ENCODE measurements at places on chromosomes 2 and 18.
A peak's percentile ranks its signal among the peaks of the same experiment; 100 is the strongest.

- DNase-seq: no peak
Observed at GRCh38 chr2:69575926-69576325, 67.6 kb downstream of the AAK1 start.

- no peak for DNase-seq
Observed at GRCh38 chr18:40079786-40080185, 1875.2 kb upstream of the PIK3C3 start.

- DNase-seq: no peak
Observed at GRCh38 chr2:43265001-43265400, 38.6 kb upstream of the ZFP36L2 start.

DNA sequence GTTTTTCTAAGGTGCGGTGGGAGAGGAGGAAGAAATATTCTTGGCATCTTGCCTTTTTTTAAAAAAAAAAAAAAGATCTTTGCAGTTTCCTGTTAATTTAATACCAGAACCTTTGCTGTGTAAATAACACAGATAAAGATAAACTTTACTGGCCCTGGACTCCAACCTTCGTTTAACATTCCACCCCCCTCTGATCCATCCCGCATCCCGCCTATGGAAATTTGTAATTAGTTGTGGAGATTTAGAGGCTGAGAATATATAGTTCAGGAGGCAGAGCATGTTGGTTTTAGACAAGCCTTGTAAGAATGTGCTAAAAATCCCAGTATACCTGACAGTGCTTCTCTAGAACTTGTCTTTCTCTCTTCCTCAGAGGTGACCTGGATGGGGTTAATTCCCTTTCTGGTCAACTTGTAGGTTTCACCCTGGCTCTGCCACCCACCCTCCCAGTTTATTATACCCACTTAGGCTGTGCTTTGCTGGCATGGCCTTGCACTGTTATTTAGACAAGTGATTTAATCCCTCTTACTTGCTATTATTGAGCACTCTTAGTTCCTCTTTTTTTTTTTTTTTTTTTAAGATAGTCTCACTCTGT, 2.9 kb upstream of the C2orf72 start:
- DNase-seq: no peak

GRCh38 chr2:231415029-231415428, 19.5 kb downstream of the B3GNT7 start:
- no peak for DNase-seq

- no peak for DNase-seq
Observed at GRCh38 chr2:75174519-75174918, 24.8 kb downstream of the TACR1 start.

- DNase-seq: no peak
Observed at GRCh38 chr2:173226899-173227698, 127.6 kb upstream of the CDCA7 start.

DNA sequence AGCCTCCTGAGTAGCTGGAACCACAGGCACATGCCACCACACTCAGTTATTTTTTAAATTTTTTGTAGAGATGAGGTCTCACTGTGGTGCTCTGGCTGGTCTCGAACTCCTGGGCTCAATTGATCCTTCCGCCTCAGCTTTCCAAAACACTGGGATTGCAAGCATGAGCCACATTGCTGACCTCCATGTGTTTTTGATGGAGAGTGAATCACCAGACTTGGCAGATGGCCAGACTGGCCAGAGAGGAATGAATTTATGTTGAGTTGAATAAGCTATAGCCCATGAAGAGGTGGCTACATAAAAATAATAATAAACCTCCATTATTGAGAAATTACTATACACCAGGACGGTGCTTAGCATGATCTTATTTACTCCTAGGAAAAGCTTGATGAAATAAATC, 91.5 kb downstream of the MREG start:
- no peak for DNase-seq

GRCh38 chr2:3159782-3160545, 217.7 kb downstream of the EIPR1 start:
- DNase-seq: no peak

DNA sequence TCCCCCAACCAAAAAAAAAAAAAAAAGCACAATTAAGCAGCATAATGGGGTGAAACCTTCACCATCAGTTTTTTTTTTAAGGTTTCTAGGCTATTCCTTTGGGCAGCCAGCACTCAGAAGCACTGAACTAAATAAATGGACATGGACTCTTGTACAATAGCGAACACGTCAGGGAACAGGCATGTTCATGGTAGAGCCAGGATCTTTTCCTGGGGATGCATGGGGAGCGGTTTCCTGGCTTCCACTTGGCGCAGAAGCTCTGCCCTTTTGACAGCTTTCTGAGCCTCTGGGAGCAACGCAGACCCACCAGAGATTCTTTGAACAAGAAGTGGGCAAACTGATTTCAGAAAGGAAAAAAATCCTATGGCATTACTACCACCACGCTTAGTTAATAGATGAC, 35.0 kb downstream of the ALPK2 start:
- DNase-seq: no peak

DNA sequence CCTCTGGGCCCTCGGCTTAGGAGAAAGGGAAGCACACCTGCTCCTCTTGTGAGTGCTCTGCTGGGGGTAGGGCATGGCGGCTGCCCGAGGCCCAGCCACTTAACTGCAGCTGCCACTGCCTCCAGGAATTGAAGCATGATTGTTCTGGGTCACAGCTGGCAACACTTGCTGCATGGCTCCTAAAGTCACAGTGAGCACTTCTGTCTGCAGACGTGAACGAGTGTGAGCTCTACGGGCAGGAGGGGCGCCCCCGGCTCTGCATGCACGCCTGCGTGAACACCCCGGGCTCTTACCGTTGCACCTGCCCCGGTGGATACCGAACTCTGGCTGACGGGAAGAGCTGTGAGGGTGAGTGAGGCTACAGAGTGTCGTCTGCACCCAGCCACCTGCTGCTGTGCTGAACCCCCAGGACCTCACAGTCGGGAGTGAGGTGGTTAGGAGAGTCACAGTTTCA, 44.4 kb downstream of the FBLN7 start:
- peak; percentile 50 for DNase-seq
